Stimulated activated CD4-positive, alpha-beta T cell treated with anti-CD3 and anti-CD28 coated beads, Interleukin-4, amount 100 ng/mL, for 1 hour (primary cell): ENCODE measurements at places on chromosomes 2 and 18.

DNA sequence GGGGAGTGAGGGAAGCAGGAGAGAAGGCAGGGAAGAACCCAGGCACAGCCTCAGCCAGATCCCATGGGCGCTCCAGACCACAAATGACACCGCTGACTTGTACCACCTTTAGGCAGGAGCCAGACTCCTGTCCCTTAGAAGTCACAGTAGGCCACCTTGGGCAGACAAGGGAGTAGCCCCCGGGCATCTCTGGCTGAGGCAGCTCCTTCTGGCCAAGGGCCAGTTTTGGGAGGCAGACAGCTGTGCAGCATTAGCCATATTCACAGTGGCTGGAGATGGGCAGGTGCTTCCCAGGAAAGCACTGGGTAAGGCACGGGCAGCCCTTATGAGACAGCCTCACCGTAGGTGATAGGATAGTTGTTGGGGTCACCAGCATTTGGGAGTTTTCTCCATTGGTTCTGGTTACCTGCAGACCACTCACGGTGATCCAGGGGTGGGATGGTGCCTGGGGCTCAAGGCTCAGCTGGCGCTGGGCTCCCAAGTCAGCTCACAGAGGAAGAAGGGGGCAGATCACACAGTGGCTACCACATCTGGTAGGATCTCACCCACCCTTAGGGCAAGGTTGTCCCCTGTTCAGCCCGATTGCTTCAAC, 2.1 kb downstream of the ASTL start:
- DNase-seq, result no peak

DNA sequence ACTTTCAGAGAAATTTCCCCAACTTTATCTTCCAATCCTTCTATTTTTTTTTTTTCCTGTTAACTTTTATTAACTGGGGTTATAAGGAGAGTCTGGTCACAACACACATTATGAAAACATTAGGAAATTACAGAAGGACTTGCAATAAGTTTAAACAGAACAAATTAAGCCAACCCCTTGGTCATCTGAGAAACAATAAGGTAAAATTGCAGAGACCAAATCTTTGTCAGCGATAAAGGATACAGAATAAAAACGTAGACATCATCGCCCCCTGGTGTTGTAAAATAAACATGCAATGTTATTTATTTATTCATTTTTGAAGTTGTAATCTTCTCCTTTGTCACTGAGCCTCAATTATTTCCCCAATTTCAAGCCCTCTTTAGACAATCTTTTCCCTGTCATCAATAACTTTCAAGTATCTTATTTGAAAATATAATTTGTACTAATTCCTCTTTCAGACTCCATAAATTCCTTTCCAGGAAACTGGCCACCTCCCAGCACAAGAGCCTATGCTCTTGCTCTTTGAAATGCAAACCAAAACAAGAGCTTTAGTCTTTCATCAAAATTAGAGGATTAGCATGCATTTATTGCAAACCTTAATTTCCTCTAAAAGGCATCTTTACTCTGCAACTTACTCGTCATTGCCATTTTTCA, 19.5 kb downstream of the G6PC2 start:
- no peak for DNase-seq

GRCh38 chr2:33372940-33373553, 103.4 kb upstream of the RASGRP3 start:
- DNase-seq, result no peak

DNA sequence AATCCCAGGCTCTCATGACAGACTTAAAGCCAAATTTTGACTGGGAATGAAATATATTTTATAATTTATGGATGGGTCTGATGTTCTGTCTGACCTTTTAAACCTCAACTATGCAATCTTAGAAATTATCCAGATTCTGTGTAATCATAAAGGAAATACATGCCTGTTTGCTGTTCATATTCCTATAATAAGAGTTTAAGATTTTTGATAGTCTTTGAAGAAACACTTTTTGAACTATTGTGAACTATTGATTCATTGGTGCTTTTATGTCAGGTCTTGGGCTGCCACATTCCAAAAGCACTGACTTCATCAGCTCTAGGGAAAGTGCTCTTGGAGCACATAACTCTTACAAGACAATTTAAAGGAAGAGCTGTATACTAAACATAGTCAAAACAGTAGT, 64.2 kb downstream of the CCDC150 start:
- no peak for DNase-seq

GRCh38 chr2:136211701-136212100, 93.8 kb upstream of the CXCR4 start:
- no peak for DNase-seq

GRCh38 chr2:240963868-240964703, 34.3 kb upstream of the SNED1 start:
- no peak for DNase-seq

DNA sequence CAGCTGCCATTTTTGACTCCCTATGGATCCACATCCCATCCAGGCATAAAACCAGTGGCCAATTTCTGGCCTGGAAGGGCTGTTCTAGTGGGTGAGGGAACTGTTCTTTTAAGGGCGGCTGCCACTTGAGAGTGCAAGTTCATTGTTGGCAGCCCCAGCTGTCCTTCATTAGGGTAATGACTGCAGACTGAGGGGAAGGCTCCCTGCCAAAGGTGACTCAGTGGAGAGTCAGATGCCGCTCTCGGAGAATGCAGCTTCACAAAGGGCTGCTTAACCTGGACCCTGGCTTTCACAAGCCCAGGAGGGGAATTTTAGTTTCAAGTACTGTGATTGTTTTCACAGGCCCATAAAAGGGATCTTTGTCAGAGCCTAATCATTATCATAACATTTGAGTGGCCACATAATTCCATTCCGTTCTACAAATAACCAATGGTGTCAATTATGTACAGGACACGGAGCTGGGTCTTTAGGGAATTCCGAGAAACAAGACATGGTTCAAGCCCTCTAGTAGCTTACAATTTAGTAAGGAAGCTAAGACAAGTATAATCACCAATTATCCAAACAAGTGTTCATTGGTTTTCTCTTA, 235.7 kb downstream of the CDCA7 start:
- DNase-seq, result no peak

GRCh38 chr2:30666266-30666874, 140.9 kb downstream of the CAPN13 start:
- DNase-seq, result no peak

- no peak for DNase-seq
These were observed 10.1 kb downstream of the TEX51 start for GRCh38 chr2:126908721-126909177.

DNA sequence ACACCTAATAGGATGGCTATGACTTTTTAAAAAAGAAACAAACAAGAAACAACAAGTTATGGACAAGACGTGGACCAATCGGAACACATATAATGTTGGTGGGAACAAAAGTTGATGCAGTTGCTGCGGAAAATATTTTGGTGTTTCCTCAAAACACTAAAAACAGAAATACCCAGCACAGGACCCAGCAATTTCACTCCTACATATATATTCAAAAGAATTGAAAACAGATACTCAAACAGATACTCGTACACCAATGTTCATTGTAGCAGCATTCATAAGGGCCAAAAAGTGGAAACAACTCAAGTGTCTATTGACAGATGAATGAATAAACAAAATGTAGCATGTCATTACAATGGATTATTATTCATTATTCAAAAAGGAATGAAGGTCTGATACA, 12.1 kb downstream of the CCDC141 start:
- no peak for DNase-seq

- no peak for DNase-seq
These were observed 109.0 kb upstream of the SLC35G4 start for GRCh38 chr18:11500153-11501122.

DNA sequence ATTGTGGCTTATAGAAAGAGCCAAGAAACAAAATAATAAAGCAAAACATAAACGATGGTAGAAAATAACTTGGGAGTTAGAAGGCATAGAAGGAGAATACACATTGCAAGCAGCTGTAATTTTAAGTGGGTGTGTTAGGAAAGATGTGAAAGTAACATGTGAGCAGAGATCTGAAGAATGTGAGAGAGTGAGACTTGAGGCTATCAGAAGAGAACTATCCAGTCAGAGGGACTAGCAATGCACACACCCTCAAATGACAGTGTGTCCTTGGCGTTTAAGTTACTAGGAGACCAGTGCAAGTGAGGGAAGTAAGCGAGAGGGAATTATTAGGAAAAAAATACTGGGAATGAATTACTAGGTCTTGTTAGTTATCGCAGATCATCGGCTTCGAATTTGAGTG, 304.9 kb downstream of the DSEL start:
- DNase-seq, result no peak

DNA sequence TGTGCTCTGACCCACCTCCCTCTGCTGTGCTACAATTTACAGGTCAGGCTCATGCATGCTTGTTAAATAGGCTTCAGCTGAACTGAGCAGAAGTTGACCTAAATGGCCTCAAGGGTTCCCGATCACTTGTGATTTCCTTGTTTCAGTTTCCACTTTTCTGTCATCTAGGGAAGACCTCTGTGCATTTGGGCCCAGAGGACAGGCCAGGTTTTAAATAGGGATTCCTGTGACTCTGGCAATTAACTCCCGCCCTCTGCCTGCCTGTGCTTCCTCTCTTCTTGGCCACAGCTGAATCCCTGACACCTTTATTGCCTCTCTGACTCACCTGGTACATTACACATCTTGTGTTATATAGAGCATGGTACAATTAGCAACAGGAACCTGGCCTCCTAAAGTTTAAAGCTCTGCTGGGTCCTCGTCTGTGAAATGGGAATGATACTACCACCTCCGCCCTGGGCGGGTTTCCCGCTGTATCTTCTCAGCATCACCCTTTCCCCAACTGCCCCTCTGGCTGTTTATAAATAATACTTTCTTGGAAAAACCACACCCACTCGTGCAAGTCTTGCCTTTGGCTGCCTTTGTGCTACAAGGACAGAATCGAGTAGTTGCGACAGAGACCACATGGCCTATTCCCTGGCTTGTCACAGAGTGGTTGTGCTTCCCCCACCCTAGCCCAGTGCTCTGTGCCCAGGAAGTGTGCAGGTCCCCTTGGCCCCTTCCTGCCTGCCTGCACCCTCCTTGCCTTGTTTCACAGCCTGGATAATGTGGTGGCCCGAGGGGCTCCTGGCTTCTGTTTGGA, 7.9 kb downstream of the CABLES1 start:
- no peak for DNase-seq

- DNase-seq, result no peak
These were observed 474.2 kb downstream of the PIK3C3 start for GRCh38 chr18:42429196-42429595.

DNA sequence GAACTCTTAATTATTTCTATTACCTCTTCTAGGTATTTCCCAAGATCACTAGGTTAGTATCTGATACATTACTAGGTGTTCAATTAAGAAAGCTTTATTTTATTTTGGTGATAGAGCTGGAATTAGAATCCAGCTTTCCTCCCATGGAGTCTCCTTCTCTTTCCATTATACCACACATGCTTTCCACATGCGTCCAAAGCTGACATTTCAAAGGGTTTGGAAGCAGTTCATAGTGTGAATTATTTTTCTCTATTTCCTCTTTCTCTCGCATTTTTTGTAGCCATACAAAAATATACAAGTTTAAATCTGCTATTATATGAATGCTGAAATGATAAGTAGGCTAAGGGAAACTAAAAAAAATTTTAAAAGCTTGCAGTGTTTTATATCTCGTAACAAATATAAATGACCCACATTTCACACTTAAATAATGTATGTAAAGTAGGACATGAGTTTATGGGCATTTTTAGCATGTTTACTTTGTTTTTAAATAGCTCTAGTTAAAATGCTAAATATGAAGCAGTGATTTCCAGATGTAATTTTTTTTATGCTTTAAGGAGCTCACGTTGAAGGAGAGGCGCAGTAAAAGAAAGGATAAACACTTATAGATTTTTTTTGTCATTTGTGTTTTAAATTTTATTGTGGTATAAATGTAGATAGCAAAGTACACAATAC, 20.1 kb downstream of the ZC3H6 start:
- no peak for DNase-seq

DNA sequence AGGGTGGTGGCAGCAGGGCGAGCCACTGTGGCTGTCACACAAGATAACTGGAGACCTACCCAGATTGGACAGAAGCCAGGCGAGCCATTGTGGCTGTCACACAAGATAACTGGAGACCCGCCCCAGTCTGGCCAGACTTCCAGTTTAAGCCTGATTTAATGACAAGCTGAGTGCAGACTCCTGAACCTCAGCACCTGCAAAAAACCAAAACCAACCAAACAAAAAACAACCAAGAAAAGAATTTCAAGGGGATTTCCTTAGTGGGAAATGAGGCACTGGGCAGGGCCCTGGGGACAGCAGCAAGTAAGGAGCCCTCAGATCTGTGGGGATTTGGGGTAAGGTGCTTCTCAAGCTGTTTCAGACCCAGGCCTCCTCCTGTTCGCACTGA, 95.2 kb upstream of the BOD1L2 start:
- DNase-seq, result no peak

DNA sequence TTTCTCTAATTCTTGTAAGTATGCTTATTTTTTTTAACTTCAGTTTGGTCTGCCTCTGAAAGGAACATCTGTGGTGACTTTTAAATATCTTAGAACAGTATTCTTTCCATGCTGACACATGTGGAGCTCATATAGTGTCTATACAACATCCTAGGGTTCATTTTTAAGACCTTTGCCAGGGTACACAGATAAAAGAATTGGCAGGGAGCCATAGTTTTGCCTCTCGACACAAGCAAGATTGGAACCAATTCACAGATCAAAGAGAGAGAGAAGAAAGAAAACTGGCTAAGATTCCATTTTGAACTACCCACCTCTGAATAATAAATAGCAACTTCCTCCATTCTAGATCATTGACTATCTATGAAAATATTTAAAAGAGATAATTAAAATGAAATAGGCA, 142.7 kb upstream of the ST6GAL2 start:
- DNase-seq, result no peak

DNA sequence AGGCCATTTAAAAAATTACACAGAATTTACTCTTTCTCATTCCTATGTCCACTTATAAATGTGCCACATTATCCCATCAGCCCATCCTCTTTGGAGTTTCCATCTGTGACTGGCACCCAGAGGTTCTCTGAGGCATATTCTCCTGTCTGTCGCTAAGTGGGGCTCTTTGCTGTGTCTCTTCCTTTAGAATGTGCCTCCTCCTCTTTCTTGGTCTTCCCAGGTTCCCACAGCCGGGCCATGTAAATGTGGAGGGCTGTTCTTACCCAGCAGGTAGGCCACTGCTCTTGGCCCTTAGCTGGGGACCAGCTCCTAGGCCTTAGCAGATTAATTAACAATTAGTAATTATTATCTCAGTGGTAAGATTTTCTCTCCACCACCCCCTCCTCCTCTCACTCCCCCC, 167.0 kb downstream of the INSIG2 start:
- DNase-seq, result no peak

GRCh38 chr2:241177526-241178334, 10.7 kb upstream of the ANO7 start:
- no peak for DNase-seq

- DNase-seq, result no peak
These were observed 1.4 kb upstream of the SIX3 start for GRCh38 chr2:44940049-44940494.

DNA sequence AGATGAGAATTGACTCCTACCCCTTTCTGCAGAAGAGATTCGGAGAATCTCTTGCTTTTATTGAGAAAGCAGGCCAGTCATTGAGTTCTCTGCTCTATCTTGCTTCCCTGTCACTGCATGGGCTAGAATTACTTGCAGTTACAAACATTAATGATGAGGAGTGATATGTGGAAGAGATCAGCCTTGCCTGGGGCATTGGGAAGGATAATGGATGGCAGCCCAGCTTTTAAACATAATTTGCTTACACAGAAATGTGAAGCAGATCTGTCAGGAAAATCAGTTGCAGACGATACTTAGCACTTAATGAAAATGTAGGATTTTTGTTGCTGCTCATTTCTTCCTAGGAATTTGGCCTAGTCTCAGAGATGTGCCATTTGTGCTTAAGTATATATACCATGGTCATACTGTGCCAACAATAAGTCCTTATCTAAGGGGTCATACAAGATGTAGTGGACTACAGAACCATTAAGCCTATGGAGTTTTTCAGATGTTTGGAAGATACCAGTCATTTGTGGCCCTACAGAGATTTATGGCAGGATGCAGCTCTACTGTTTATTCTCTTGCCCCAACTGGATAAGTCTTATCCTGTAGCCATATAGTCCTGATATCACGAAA, 92.7 kb downstream of the XRCC5 start:
- no peak for DNase-seq
